ENCODE measurements at places on chromosomes 2 and 18. TPM values are rescaled to one million over a fixed set of nuclear protein-coding genes. Genes with fewer than 3 reads are reported as not detected.

SLC38A11 gene
- total RNA-seq: 0.20 TPM

LTBP1 gene
- total RNA-seq: 25.0 TPM

LCLAT1 gene
- total RNA-seq: 9.3 TPM

SLC5A7 gene
- total RNA-seq: 0.04 TPM

ZNF521 gene
- total RNA-seq: 15.6 TPM

PDCL3 gene
- total RNA-seq: 16.6 TPM

CERKL gene
- not detected for total RNA-seq

NOSTRIN gene
- total RNA-seq: 16.1 TPM

ZNF804A gene
- not detected for total RNA-seq

MTIF2 gene
- total RNA-seq: 42.5 TPM

GRCh38 chr2:197138506-197138905, 172.1 kb downstream of the ANKRD44 start:
- no peak for DNase-seq

GRCh38 chr2:11754700-11755015, 8.2 kb downstream of the LPIN1 start:
- no peak for DNase-seq

DNA sequence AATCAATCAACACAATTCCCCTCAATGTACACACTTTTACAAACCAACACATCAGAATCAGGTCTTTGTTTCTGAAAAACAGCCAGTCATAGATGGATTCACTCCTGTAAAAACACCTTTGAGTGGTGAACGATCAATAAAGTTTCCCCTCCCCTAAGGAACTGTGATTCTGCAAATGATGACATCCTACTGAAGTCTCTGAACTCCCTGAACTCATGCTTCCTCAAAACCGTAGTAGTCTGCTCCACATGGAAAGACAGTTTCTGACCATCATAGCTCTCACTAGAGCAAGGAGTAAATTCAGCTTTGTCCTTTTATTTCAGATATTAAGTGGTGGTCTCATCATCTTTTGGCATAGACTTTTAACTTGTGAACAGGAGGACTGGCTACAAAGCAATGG, 43.5 kb upstream of the ACTR3 start:
- no peak for DNase-seq

DNA sequence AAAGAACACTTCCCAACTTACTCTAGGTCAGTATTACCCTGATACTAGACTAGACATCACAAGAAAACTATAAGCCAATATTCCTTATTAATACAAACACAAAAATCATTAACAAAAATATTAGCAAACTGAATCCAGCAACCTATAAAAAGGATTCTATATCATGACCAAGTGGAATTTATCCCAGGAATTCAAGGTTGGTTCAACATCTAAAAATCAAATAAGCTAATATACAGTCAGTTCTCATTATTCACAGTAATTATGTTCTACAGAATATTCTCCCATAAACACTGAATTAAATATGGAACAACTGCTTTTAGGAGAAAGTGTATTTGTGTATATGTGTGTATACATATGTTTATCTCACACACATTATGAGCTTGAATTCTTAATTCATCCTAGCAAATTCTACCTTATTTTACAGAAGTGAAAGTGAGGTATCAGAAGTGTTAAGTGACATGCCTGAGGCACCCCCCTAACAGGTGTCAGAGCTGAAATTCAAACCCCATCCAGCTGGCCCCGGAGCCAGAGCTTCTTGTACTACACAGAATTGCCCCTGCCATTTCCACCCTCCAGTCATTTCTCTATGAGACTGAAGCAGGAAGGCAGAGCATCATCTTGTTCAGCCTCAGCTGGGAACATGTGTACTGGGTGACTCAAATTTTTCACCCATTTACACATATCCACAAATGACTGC, 77.8 kb downstream of the MALT1 start:
- no peak for DNase-seq

GRCh38 chr2:202426751-202427150, 50.6 kb downstream of the BMPR2 start:
- no peak for DNase-seq

GRCh38 chr2:62412347-62412742, 93.7 kb downstream of the TMEM17 start:
- no peak for DNase-seq

DNA sequence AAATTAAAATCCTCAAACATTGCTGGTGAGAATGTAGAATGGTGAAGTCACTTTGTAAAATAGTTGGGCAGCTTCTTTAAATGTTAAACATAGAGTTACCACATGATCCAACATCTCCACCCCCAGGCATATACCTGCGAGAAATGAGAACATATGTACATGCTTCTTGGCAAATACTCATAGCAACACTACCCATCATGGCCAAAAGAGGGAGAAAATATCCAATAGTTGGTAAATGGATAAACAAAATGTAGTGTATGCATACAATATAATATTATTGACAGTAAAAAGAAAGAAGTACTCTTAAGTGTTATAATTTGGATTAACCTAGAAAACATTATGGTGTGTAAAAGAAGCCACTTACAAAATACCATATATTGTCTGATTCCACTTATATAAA, 185.9 kb downstream of the CDH7 start:
- no peak for DNase-seq

DNA sequence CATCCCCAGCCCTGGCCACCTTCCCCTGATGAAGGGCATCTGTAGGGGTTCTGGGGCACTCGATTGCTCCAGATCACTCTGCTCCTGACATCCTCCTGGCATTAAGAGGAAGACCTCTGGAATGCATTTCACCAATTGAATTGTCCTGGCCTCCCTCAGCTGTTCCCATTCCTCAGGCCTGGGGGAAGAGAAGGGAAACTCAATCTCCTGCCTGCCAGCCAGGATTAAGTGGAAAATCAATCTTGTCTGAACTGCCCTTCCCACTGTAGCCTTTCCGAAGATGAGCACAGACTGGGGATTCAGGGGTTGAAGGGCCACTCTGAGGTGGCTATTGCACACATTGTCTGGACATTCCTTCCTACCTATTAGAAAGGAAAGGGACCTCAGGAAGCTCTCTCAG, 99.8 kb downstream of the ALK start:
- DNase-seq: no peak

- peak; percentile 69 for DNase-seq
Observed at GRCh38 chr2:70089220-70089982, 2.1 kb downstream of the PCBP1 start.

DNA sequence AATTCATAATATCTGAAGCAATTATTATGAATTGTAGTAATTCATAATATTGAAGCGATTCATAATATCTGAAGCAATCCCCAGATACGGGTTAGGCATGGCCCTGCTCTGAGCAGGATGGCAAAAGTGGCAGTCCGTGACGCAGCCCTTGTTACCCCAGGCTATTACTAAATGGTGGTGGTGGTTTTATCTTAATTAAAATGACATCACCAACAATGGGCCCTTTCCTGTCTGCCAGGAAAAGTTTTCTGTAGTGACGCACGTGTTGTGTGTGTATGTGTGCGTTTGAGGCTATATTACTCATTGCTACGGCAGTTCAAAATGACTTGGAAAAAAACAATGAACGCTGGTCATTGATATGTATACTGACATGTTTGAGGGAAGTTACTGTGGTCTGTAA, 10.6 kb upstream of the MOCOS start:
- no peak for DNase-seq

DNA sequence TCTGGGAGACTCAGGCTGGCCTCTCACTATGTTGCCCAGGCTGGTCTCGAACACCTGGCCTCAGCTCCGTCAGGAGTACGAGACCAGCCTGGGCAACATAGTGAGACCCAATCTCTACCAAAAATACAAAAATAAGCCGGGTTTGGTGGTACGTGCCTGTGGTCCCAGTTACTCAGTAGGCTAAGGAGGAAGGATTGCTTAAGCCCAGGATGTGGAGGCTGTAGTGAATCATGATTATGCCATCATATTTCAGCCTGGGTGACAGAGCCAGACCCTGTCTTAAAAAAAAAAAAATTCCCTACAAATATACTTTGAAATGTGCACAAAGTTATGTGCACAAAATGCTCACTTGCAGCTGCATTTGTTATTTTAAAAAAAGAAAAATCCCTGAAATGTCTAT, 26.3 kb upstream of the AGAP1 start:
- no peak for DNase-seq

DNA sequence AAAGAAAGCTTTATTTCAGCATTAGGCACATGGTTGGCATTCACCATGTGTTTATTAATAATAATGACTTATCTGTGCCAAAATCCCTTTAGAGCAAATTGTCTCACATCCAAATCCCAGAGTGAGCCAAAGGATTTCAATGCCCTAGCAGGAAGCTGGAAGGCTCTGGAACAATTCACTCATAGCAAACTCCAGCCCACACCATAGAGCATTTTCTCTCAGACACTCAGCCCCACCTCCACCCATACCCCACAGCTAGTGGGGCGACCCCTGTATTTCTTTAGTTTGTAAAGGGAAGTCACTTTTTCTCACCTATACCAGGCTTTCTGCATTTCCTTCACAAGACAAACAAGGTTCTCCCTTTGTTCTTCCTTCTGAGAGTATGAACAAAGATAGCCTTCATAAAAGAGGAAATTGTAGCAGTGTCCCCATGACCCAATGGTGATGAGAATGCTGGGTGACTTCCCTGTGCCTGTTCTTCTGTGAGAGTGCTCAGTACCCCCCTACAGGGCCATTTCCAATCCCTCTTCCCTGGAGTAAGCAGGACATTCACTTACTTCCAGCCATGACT, 100.1 kb upstream of the APCDD1 start:
- DNase-seq: no peak

DNA sequence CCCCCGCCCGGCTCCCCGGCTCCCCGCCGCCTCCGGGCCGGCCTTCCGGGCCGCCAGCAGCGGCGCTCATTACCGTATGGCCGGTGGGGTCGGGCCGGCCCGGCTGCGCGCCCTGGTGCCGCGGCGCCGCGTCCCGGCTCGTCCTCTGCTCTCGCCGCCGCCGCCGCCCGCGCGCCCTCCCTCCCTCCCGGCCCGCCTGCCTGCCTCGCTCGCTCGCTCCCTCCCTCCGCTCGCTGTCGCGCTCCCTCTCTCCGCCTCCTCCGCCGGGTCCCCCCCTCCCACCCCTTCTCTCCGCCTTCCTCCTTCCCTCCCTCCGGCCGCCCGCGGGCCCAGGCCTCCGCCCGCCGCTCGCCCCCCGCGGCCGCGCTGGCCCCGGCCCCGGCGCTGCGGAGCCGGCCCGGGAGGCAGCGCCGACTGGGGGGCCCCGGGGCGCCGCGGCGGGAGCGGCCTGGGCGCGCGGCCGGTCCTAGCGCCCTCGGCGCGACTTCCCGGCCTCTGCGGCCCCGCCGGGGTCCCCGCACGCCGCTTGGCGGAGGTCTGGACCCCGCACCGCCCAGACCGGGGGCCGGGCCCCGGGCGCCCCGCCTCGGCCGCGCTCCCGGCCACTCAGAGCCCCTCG, at the start of gene DNMT3A:
TSS of gene DNMT3A (minus strand) at position 173 of the 619 bp plus-strand sequence. CDS start 27,941 bp downstream, outside the sequence.
- DNase-seq: peak; percentile 58

GRCh38 chr2:40511661-40512213, 59.8 kb upstream of the SLC8A1 start:
- DNase-seq: peak; percentile 49

DNA sequence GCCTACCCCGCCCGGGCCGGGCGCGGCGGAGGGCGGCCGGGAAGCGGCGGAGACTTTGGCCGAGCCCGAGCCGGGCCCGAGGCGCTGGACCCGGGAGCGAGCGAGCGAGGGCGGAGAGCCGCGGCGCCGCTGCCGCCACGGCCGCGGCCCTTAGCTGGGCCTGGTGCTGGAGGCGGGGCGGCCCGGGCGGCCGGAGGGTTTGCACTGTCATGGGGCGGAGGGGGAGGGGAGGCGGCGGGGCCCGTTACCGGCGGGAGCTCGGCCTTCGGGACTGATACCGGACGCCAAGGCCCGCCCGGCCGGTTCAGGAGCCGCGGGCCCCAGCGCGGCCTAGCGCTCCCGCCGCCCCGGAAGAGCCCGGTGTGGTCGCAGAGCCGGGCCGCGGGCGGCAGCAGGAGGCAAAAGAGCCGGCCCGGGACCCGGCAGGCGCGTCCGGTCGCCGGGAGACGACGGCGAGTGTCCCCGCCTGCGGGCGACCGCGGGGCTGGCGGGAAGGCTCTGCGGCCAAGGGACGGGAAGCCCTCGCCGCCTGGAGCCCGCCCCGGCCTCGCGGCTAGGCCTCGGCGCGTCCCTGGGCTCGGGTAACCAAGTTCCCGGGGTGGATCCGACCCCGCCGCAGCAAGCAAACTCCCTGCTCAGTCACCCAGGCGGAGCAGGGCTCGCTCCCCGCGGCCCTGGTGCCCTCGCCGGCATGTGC, 697 bp downstream of the KCMF1 start:
- peak; percentile 50 for DNase-seq

GRCh38 chr18:63067939-63068338, 251.6 kb downstream of the BCL2 start:
- no peak for DNase-seq

GRCh38 chr2:231781798-231782726, 980 bp upstream of the PDE6D start:
- peak; percentile 18 for DNase-seq

GRCh38 chr2:71849607-71850305, 297.9 kb downstream of the CYP26B1 start:
- no peak for DNase-seq

DNA sequence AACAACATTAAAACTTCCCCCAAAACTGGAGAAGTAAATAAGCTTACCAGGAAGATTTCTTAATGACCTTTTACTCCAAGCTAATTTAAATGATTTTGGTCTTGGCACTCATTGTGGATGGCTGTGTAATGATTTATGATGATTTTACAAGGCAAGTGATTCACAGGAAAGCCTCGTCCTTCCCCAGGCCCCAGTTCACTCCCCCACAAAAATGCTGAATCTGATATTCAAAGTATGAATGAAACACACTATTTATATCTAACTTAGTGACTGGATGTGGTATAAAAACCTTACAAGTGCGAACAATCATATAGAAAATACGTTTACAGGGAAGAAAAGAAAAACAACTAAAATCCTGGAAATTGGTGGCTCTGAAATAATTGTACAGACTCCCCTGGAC, 49.8 kb downstream of the ZNF516 start:
- no peak for DNase-seq
